GM03348 (cell line): ENCODE measurements at places on chromosomes 16 and 17.
A peak's percentile ranks its signal among the peaks of the same experiment; 100 is the strongest.

- DNase-seq, result no peak
Observed at GRCh38 chr17:79089720-79090442, 15.3 kb downstream of the ENGASE start.

- DNase-seq, result no peak
Observed at GRCh38 chr17:72425133-72425793, 304.4 kb downstream of the SOX9 start.

GRCh38 chr17:76643553-76644148 lies at the start of gene ST6GALNAC1:
ST6GALNAC1 (minus strand) TSS chr17:76643757; CDS start chr17:76643638, 119 bp downstream.
- DNase-seq, result no peak

GRCh38 chr16:66741169-66741900 lies 10.1 kb downstream of the DYNC1LI2 start:
- DNase-seq, result peak; percentile 93

- no peak for DNase-seq
Observed at GRCh38 chr17:35241520-35241919, 1.4 kb upstream of the SLFN5 start.

DNA sequence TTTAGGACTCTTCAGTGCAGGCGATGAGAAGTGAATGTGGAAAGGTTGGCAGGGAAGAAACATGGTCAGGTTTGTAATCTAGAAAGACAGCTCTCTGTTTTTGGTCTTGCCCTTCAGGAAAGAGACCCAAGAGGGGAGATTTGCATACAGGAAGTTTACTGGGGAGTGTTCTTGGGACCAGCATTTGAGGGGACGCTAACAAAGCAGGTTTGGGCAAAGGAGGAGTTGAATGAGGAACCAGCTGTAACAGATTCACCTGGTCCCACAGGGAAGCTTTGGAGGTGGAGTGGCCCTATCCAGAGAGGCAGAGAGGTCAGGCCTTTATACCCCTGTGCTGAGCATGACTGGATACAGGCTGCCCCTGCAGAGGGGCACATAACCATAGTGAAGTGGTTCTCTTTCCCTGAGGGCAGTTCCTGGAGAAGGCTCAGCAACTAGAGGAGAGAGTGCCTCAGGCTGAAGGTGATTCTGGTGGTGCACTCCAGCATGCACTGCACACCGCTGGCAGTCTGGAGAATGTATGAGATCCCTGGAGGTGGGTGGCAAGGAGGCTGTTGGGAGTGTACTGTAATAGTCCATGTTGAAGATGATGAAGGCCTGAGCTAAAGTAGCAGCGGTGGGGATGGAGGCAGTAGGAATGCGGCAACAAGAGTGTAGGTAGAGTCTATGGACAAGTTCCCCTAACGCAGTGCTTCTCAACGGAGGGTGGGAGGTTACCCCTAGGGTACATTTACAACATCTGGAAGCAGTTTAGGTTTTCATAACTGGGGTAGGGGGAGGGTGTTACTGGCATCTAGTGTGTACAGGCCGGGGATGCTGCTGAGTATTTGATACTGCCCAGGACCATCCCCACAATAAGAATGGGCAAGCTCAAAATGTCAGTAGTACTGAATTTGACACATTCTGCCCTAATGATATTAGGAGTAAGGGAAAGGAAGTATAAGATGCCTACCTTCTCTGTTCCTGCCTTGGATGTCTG lies 37.2 kb downstream of the MAP2K6 start:
- DNase-seq, result no peak

DNA sequence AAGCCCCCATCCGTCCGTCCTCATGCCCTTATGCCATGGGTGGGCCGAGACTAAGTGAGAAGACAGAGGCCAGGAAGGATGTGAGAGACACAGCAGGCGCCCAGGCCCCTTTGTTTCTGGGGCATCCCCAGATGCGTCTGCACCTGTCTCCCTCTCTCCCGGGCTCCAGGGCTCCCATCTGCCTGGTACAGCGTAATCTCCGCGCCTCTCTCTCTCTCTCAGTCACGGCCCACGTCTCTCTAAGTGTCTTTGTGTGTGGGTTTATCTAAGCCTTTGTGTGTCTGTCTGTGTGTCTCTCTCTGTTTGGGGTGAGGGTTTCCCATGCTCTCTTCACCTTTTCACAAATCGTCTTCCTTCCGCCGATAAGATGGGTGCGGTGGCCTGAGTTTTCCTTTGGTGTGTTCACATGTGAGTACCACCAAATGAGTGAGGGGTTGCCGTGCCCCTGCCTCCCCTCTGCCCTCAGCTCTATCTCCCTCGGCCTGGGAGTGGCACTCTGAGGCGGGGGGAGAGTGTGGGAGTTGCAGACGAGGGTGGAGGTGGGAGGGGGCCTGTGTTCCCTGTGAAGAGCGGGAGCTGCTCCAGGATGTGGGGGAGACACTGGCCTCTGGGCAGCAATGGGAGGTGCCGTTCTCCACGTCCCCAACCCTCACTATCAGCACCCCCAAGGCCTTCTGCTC lies 25.8 kb upstream of the ABCC3 start:
- no peak for DNase-seq

GRCh38 chr17:57665696-57666095 lies 79.4 kb downstream of the CCDC182 start:
- no peak for DNase-seq
